CD8-positive, alpha-beta memory T cell (primary cell): ENCODE measurements at places on chromosomes 1 and 21. TPM values are rescaled to one million over a fixed set of nuclear protein-coding genes. Genes with fewer than 3 reads are reported as not detected.

Gene OR2T35
- not detected for total RNA-seq

Gene RGL1
- 3.3 TPM for total RNA-seq

Gene CLDN14
- not detected for total RNA-seq

Gene SNX7
- 0.11 TPM for total RNA-seq

Gene DCST1
- not detected for total RNA-seq

Gene FTCD
- total RNA-seq: not detected

Gene CMPK1
- 131 TPM for total RNA-seq
